ENCODE measurements at places on chromosomes 12 and 14.
A peak's percentile ranks its signal among the peaks of the same experiment; 100 is the strongest.

DNA sequence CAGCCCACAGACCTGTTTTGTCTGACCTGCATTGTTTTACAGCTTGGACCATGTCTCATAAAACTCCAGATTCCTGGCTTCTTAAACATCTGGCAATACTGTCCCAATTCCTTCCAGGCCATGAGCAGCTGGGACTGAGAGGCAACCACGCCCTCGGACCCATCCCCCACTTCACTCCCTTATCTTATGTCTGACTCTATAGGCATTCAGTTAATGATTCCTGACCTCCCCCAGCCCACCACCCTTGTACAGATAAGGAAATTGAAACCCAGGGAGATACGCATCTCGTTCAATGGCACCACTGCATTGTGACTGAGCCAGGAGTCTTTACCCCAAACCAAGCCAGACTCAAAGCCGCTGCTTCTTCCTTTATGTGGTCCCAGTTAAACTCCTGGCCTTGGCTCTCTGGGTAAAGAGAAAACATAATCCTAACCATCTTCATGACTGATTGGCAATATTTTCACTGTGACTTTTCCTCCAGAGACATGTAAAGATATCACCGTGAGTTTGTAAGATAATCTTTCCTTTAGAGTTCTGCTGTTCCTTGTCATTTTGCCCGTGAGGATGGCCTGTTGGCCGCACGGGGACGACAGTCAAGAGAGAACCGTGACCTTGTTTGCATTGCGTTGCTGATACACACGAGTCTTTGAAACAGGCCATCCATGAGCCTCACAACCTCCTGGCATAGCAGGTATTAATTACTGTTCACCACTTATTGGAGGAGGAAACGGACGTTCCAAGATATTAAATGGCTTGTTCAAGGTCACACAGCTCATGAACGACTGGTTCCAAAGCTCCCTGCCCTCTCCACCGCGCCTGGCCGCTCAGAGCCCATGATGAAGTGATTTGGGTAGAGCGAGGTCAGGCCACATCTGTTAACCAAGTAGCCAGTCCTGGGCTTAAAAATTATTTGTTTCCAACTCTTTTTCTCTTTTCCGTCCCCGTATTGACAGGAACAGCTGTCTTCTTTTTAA lies 39.4 kb downstream of the MAP1LC3B2 start:
- DNase-seq: no peak

DNA sequence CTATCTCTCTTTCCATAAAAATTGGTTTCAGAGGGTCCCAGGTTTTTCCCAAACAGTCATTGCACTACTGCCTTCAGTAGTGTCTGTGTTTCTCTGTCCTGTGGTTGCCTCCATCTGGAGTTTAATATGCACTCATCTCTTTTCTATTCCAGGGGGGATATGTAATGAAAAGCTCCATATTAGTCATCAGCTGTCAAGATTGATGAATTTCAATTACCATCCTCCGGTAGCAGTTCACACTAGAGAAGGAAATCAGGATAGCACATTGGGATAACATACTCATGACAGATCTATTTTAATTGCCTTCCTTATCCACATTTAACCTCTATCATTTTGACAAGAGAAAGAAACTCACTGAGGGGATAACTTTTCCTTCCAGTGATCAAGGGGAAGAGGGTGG lies 589.0 kb upstream of the SEL1L start:
- no peak for DNase-seq

DNA sequence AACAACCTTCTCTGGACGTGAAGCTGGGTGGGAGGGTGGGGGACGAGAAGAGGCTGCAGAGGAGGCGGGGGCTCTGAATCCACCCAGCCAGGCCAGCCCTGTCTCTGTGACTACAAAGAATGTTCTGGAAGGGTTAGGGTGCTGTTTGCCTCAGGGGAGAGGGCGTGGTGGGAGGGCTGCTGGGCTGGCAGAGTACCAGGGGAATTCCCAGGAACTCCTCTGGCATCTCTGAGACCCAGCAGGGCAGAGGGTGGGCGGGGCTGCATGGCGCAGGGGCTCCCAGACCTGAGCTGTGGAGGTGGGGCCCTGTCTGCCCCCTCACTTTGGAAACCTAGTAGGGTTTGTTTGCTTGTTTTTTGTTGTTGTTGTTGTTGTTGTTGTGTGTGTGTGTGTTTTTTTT lies 45.5 kb upstream of the FZD10 start:
- no peak for DNase-seq

DNA sequence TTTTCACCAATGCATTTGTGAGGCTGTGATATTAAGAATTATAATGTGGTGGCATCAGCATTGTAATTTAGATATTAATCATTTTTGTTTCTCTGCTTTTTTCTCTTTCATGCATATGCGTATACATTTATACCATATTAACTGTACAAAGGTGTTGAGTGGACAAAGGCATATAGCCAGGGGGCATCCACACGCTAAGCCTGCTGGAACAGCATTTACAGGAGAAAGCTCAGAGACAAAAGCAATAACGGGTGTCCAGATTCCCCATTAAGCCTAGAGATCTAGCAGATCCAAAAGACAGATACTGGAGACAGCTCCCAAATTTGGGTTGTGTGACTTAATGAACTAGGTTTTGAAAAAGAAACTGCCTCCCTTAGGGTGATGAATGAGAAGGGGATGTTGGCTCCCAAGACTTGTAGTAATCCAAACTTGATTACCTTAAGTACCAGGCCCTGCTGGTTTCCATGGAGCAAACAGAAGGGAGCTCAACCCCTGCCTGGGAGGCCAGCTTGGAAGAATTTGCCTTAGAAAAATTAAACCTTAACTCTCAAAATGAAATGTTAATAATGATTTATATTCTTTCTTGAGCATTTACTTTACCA lies 181.9 kb downstream of the SLC6A15 start:
- DNase-seq: peak; percentile 20

DNA sequence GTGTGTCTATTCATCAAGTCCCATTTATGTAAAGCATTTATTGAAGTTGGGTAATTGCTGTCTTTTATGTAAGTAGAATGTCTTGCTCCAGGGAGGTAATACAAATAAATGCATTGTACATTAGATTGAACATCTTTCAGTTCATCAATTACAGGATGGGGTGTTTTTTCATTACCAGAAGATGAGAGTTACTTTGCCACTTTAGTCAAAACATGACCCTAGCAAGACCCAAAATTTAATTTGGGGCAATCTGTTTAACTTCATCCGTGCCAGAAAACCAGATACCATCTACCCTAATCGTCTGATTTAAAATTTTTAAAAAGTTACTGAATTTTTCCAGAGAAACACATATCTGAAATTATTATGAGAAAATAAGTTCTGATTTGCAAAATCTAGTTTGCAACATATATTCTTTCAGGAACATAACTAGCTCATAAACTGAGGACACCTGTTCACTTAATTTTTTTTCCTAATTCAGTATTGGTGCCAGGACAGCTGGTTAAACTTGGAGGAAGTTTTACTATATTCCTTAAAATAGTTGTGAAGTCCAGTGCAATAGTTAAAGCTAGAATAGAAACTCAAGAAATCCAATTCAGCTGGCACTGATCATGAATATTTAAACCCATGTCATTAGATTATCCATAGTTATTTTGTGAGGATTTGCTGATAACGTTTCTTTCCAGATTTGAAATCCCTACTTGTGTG lies 114.5 kb downstream of the SRGAP1 start:
- DNase-seq: no peak

DNA sequence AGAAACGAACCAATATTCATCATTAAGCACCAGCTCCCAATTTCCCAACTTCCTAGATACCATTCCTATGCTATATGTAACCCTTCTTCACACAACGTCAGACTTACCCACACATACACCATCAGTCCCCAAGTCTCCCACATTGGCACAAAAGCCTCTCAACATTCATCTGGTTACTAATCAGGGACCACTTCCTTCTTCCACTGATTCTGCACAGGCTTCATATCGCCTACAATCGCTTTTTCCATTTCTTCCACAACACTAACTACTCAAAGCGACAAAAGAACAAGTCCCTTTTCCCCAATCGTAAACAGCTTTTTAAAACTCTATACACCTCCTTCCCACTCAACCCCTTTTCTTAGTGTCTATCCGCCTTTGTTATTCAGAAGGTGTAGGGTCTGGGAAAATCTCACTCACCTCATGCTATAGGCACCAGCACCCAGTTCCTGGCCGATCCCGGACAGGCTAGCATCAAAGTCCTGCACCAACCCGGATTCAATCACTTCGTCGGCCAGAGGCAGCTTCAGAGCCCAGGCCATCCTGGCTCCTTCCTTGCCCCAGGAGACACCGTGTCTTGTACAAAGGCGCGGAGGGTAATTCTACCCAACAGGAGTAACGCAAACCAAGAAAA lies 936 bp downstream of the TFCP2 start:
- DNase-seq: no peak

DNA sequence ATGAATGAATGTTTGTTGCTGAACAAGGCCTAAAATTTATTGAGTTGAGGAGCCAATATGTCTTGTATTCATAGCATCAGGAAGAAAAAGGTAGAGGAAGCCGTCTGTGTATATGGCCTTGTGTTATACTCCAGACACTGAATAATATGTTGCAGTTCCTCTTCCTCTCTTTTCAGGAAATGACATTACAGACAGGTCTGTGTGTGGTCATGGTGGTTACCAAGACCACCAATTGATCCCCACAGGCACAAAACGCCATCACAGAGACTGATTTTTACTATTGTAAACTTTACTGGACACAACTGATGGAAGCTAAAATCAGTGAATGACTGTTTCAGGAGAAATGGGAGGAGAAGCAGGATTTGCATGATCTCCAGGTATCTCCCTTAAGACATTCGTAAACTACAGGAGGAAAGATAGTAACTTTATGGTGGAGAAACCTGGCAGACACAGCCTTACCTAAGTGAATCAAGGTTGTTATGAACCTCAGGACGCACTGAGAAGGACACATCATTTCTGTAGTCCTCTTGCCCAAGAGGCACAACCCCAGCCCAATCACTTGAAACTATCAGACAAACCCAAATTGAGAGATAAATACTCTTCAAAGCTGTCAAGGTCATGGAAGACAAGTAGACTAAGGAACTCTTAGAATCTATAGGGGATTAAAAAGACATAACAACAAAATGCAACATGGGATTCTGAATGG lies 334.1 kb upstream of the RGS6 start:
- DNase-seq: no peak

DNA sequence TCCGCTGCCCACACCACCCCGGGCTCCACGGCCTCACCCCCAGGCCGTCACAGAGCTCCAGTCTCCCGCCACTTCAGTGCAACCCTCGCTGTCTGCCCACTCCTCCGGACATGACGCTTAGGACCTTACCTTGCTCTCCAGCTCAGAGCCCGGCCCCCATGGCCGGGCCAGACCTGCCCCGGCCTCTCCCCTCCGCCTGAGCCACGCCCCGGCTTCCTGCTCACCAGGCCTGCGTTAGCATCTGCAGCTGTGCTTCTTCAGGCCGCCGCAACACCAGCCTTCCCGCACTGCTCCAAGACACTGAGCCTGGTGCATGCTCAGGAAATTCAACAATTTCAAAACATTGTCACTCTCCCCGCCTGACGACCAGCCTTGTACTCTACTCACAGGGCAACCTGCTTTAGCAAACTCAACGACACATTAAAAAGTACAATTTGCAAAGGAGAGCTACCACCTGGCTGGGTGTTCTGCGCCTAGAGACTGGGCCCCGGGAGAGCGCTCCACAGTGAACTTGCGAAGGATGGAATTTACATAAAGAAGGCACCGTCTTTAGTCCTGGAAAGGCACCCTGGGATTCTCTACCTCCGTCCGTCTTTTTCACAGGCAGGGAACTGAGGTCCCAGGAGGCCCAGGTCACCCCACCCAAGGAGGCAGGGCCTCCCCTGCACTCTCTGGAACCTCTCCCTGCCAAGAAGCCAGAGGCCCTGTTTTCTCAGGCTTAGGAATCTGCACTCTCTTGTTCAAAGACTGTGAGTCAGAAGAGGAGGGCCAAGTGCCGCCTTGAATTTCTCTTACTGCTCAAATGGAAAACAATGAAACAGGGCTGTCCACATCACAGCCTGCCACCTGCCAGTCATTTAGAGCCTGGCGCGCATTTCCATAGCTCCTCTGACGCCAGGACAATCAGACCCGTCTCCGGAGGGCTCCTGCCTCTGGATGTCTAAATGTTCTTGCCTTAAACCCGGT lies 51.3 kb downstream of the STX2 start:
- no peak for DNase-seq

- no peak for DNase-seq
Measured at GRCh38 chr12:47808050-47808449, 11.7 kb downstream of the HDAC7 start.

GRCh38 chr14:79639613-79640012 lies 571.7 kb downstream of the DIO2 start:
- no peak for DNase-seq

DNA sequence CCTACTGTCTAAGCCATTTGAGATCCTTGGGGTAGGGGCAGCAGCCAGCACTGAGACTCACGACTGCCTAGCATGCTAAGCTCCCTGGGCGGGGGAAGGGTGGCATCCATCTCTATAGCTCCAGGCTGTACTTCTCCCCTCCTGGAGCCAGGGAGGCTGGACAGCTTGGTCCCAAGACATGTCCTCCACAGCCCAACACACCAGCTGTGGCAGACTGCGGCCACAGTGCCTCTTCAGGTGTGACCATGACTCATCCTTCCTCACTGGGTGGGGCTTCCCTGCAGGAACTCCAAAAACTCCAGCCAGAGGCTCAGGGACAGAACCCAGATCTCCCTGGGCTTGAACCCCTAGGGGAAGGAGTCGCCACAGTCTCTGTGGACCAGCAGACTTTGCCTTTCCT lies 193.9 kb downstream of the GPHN start:
- DNase-seq: no peak

- DNase-seq: no peak
Measured at GRCh38 chr12:123284669-123285068, 13.0 kb upstream of the CDK2AP1 start.

- no peak for DNase-seq
Measured at GRCh38 chr14:97328743-97329142, 531.6 kb downstream of the VRK1 start.

DNA sequence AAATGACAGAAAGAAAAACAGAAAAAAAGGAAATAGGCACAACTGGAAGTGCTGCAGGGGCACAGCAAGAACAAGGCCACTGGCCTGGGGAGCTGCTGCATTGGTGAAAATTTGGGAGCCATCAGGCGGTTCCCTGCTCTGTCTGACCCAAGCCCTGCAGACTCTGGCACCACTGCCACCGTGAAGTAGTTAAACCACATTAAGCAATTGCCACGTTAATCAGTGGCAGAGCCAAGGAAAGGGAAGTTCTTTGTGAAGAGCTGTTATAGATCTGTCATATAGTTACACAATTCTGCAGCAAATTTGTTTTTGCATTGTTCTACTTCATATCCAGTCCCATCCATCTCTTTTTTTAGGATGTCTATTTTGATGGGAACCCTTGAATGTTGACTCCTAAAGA lies 915.3 kb downstream of the FSCB start:
- no peak for DNase-seq

All from iPS DF 6.9 (cell line).